Fibroblast of upper back skin (primary cell): ENCODE measurements at places on chromosomes 2 and 18.

DNA sequence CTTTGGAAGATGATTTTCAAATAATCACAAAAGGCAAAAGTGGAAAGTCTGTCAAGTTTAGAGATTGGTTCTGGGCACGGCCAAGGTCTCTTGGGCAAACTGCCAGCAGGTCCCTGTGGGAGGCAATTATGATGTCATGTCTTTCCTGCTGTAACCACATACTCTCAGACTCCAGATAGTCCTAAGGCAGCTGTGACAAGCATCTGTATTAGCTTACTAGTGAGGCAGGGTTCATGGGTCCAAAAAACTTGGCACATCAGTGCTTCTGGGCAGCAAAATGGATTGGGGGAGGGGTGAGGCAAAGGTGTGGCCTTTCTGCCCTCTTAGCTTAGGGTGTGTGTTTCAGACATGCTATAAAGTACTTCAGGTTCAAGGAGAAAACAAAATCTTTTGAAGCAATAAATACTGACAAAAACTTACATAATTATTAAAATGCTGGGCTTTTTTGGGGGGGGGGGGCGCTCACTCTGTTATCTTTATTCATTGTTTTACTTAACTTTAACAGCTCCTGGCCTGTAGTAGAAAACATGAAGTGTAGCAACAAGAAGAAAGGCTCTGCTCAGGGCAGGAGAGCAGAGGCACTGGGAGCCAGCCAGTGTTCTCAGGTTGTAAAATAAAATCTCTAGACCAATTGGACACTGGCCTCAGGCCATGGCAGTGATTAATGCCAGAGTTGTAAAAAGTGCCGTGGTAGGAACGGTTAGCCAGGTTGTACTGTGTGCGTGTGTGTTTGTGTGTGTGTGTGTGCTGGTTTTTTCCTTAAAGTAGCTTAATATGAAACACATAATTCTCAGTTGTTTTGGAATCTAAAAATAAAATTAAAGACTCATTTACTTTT is 14.3 kb upstream of the TANC1 start:
- DNase-seq: peak; percentile 88

DNA sequence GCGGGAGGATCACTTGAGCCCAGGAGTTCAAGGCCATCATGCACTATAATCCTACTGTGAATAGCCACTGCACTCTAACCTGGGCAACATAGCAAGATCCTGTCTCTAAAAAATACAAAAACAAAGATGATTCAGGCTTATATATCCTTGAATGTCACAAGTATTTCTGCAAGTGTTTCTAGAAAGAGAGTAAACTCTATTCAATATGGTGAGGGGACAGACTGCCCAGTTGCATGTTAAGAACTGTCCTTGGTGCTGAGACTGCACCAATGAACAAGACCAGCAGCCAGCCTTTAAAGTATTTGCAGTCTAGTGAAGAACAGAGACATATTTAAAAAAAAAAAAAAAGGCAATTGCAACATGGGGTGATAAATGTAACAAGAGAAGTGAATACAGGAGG is 16.4 kb downstream of the MAP3K19 start:
- peak; percentile 54 for DNase-seq

DNA sequence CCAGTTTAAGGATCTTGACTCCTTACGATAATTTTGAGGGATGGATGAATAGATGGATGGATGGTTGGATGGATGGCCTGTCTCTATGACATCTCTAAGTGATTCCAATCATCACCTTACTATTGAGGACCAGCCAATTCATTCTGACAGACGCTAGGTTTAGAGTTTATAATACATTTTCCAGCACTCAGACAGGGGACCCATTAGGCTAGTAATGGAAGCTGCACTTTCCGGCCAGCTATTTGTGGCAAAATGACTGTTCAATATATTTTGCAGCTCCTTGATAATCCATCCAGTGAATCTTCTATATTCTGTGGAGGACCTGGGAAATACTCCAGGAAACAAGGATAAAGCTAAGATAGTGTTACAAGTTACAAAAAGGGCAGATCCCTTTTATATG is 262.9 kb downstream of the TDRD15 start:
- no peak for DNase-seq

DNA sequence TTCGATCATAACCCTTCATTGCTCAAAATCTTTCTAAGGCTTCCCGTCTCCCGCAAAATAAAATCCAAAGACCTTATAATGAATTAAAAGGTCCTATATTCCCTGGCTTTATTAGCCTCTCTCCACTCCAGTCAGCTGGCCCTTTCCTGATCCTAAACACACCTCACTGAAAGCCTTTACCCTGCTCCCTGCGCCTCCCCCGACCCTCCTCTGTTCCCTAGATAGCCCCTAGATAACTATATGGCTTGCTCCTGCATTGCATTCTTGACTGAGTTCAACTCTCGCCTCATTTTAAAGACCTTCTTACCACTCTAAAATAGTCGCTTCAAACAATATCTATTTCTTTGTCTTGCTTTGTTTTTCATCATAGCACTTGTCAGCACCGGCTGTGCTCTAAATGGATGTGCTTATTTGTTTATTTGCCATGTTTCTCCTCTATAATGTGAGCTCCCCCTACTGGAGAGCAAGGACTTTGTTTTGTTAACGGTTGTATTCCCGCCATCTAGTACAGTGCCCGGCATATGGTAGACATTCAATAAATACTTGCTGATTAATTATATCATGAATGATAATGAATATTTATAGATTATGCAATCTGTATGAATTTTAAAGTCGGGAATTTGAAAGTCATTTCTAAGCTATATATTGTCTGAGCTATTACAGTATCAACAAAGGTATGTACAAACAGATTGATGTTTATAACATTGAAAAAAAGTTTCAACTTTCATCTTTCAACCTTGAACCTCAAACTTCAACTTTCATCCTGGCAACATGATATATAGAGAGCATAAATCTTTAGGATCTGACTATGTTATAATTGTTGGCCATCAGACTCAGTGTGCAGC is 32.4 kb upstream of the VIT start:
- DNase-seq: peak; percentile 81
